ENCODE measurements at places on chromosomes 12 and 14. TPM values are rescaled to one million over a fixed set of nuclear protein-coding genes. Genes with fewer than 3 reads are reported as not detected.

The NKX2-1 gene
- total RNA-seq: not detected

The INHBC gene
- not detected for total RNA-seq

The SUDS3 gene
- total RNA-seq: 29.6 TPM

The CLEC4D gene
- total RNA-seq: not detected

The NR1H4 gene
- total RNA-seq: not detected

The KERA gene
- 0.73 TPM for total RNA-seq

The KLHL33 gene
- total RNA-seq: 4.6 TPM

The SART3 gene
- 51.6 TPM for total RNA-seq

GRCh38 chr12:104577581-104577981 lies 120.8 kb downstream of the CHST11 start:
- no peak for DNase-seq
- no peak overlapping the region for H3K4me3 ChIP-seq
- H3K27ac ChIP-seq: no peak overlapping the region
- H3K4me1 ChIP-seq: no peaks in the 10 kb centered on the region
- no peaks in the 10 kb centered on the region for H3K27me3 ChIP-seq

- no peak overlapping the region for H3K4me3 ChIP-seq
- DNase-seq: no peak
- H3K36me3 ChIP-seq: no peaks in the 10 kb centered on the region
- H3K27ac ChIP-seq: no peak overlapping the region
- peaks cover 4% of the 10 kb centered on the region for H3K27me3 ChIP-seq
These were observed 88.8 kb downstream of the FBXL14 start for GRCh38 chr12:1505576-1505975.

DNA sequence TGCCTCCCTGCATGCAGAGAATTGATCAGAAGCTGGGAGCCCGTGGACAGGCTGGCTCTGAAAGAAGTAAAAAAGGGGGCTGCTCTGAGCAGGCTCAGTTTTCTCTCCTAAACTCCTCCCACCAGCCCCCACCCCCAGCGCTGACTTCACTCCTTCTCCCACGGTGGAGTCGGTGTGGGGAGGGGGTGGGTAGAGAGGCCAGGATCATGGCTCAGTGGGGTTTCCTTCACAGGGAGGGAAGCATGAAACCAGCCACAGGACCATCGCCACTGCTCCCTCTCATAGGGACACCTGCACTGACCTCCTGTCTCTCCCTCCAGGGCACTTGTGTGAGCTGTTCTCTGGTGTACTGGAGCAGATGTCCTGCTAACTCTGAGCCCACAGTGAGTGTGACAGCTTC lies 78.9 kb downstream of the STAB2 start:
- H3K4me1 ChIP-seq: no peaks in the 10 kb centered on the region
- no peak for DNase-seq
- no peaks in the 10 kb centered on the region for H3K27me3 ChIP-seq
- H3K27ac ChIP-seq: no peak overlapping the region
- H3K4me3 ChIP-seq: no peak overlapping the region
- H3K36me3 ChIP-seq: no peaks in the 10 kb centered on the region

GRCh38 chr12:5391653-5392052 lies 40.3 kb upstream of the NTF3 start:
- no peak overlapping the region for H3K4me3 ChIP-seq
- H3K27me3 ChIP-seq: no peaks in the 10 kb centered on the region
- H3K4me1 ChIP-seq: peaks cover 5% of the 10 kb centered on the region
- DNase-seq: no peak
- H3K36me3 ChIP-seq: no peaks in the 10 kb centered on the region

DNA sequence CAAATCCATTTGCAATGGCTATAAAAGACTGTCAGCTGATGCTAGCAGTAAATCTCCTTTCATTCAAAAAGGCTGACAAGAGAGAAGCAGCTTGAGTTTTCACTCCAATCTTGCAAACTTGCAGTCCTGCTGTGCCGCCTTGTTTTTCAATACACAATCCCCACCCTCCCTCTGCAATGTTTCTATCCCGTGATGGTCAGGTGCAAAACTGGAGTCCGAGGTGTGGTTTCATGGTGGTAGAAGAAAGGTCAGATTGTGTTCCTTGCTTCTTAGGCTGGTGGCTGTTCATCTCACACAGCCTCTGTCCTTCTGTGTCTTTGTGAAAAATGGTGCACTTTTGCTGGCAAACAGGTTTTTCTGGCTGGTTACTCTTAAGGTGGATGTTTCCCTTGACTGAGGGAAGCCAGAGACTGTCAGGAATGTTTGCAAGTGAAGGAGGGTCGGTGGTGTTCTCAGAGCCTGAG lies 27.7 kb upstream of the TBX3 start:
- DNase-seq: no peak
- H3K4me1 ChIP-seq: no peaks in the 10 kb centered on the region
- no peak overlapping the region for H3K27ac ChIP-seq
- no peaks in the 10 kb centered on the region for H3K36me3 ChIP-seq
- H3K4me3 ChIP-seq: no peak overlapping the region

- no peak overlapping the region for H3K27ac ChIP-seq
- no peaks in the 10 kb centered on the region for H3K4me1 ChIP-seq
- no peaks in the 10 kb centered on the region for H3K27me3 ChIP-seq
- no peak overlapping the region for H3K4me3 ChIP-seq
- no peak for DNase-seq
These were observed 577.9 kb upstream of the TBX3 start for GRCh38 chr12:115261691-115262398.

GRCh38 chr12:65606008-65606766 lies 218.1 kb upstream of the HMGA2 start:
- peaks cover 8% of the 10 kb centered on the region for H3K4me1 ChIP-seq
- DNase-seq: no peak

DNA sequence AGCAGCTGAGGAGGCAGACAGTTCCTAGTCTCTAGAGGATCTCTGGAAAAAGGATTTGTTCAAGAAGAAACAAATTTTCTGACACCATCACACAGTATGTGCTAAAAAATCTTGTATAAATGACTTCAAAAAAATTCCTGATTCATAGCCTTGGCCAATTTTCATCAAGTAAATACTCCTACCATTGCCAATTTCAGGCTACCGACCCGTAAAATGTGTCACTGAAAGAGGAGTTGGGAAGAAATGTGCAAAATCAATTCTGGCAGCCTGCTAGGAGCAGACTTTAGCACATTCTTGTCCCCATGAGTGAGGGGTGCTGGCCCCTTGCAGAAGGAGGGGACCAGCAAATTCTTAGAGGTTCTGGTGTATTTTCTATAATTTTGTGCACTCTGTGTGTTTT lies 109.4 kb downstream of the TMEM30B start:
- H3K36me3 ChIP-seq: no peaks in the 10 kb centered on the region
- H3K27me3 ChIP-seq: no peaks in the 10 kb centered on the region
- no peak overlapping the region for H3K27ac ChIP-seq
- no peak overlapping the region for H3K4me3 ChIP-seq

- no peaks in the 10 kb centered on the region for H3K27me3 ChIP-seq
- no peaks in the 10 kb centered on the region for H3K4me1 ChIP-seq
- no peak for DNase-seq
- no peak overlapping the region for H3K4me3 ChIP-seq
- H3K36me3 ChIP-seq: no peaks in the 10 kb centered on the region
These were observed 17.0 kb downstream of the CEP128 start for GRCh38 chr14:80924365-80925103.

DNA sequence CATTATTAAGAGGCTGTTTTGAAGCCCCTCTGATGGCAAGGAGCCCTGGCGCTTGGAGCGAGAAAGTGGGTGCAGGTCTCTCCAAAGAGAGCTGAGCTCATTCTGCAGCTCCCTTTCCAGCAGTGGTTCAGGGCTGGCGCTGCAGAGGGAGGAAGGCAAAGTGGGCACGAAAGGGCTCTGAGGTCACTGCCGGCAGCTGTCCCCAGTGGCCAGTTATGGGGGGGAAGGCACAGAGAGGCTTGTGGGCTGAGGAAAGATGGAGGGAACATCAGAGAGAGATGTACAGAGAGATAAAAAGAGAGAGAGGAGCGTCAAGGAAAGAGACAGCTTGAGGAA lies 75.2 kb upstream of the TBX5 start:
- no peaks in the 10 kb centered on the region for H3K36me3 ChIP-seq
- H3K27ac ChIP-seq: no peak overlapping the region
- no peaks in the 10 kb centered on the region for H3K4me1 ChIP-seq
- DNase-seq: no peak
- H3K4me3 ChIP-seq: no peak overlapping the region

GRCh38 chr14:65370801-65371248 lies 41.7 kb upstream of the FUT8 start:
- no peak overlapping the region for H3K27ac ChIP-seq
- no peak overlapping the region for H3K4me3 ChIP-seq
- no peak for DNase-seq

DNA sequence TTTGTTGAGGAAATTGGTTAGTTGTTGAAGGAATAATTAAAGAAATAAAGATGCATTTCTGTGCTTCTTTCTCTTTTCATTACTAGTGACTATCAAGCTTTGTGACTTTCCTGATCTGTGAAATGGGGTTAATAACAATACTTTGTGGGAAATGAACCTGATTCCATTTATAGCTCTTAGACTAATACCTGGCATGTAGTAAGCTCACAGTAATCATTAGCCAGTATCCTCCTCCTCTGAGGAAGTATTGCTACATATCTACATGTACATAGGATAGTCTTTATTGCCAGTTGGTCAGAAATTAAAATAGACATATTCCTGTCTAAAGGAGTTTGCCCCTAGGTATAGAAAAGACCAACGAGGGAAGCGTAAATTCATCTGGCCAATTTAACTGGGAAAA lies 1.8 kb upstream of the CCDC198 start:
- H3K27me3 ChIP-seq: no peaks in the 10 kb centered on the region
- H3K4me3 ChIP-seq: no peak overlapping the region
- no peak for DNase-seq
- H3K27ac ChIP-seq: no peak overlapping the region
- H3K4me1 ChIP-seq: no peaks in the 10 kb centered on the region

GRCh38 chr14:91089958-91090535 lies 23.8 kb upstream of the DGLUCY start:
- H3K36me3 ChIP-seq: no peaks in the 10 kb centered on the region
- H3K27me3 ChIP-seq: no peaks in the 10 kb centered on the region
- H3K4me1 ChIP-seq: peaks cover 19% of the 10 kb centered on the region
- DNase-seq: no peak
- H3K4me3 ChIP-seq: no peak overlapping the region

DNA sequence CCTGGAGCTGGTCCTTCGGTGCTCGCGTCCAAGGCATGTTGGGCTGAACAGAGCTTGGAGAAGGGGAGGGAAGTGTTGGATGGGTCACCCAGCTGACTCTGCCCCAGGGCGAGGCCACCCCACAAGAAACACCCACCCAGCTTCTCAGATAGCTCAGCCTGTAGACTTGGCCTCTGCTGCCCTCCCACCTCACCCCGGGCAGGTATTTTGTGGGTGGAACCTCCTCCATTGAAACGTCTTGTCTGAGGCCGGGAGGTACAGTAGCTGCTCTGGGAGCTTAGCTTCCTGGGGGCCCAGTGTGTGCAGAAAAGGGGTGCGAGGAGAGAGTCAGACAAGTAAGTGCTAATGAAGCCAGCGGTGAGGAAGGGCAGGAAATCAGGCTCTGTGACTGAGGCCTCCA lies 54.8 kb upstream of the TSPAN9 start:
- DNase-seq: no peak
- H3K36me3 ChIP-seq: no peaks in the 10 kb centered on the region
- no peak overlapping the region for H3K4me3 ChIP-seq
